Sciatic nerve (tissue), 2 donors: ENCODE measurements at places on chromosomes 4 and X.
A peak's percentile ranks its signal among the peaks of the same experiment; 100 is the strongest.

DNA sequence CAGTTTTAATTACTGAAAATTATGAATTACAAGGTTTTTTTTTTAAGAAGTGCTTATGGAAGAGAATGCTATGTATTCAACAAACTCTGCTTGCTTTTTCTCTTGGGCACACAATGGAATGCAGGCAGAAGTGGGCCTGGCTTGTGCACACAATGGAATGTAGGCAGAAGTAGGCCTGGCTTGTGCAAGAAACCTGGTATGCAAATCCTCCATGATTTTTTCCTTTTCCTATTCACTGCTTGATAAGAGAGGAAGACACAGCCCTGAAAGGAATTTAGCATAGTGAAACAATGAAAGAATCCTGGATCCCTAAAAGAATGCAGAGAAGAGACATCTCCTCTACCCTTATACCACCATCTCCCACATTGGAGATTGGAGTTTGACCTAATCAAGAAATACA lies 138.4 kb downstream of the COL25A1 start:
- no peak for DNase-seq

- no peak for DNase-seq
These were observed 1.6 kb upstream of the SUV39H1 start for GRCh38 chrX:48694776-48695533.

DNA sequence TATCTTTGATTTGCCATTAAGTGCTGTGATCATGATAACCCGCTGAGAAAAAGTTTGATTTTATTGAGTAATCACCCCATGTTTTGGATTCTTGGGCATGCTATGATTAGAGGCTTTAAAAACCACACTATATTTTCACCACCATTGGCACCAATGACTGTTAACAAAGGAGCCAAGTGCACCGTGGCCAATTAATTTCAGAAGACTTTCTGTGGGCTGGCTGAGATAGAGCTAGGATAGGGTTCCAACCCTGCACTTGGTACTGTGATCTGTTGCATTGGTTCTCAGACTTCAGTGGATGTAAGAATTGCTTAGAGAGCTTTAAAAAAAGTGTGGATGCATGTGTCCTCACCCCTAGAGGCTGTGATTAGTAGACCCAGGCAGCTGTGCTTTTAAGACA lies 32.4 kb downstream of the OCRL start:
- DNase-seq, result no peak

GRCh38 chrX:115030625-115031024 lies 13.2 kb upstream of the IL13RA2 start:
- no peak for DNase-seq

- DNase-seq, result no peak
These were observed 489.0 kb downstream of the FAM133A start for GRCh38 chrX:94162971-94163370.

DNA sequence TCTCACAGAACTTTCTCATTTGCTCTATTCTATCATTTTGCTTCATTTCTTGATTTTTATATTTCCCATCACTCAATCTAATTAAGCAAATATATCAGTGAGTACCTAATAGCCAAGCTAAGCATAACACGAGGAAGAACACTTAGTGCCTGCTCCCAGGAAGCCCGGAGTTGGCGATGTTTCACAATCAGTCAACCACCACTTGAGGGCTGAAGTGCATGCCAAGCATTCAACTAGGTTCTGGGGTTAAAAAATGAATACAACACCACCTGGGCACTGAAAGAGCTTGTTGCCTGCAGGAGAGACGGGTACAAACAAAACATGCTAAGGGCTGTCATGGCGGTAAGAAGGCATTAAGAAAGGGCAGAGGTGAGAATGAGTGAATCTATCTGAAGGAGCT lies 47.5 kb downstream of the UCHL1 start:
- no peak for DNase-seq

DNA sequence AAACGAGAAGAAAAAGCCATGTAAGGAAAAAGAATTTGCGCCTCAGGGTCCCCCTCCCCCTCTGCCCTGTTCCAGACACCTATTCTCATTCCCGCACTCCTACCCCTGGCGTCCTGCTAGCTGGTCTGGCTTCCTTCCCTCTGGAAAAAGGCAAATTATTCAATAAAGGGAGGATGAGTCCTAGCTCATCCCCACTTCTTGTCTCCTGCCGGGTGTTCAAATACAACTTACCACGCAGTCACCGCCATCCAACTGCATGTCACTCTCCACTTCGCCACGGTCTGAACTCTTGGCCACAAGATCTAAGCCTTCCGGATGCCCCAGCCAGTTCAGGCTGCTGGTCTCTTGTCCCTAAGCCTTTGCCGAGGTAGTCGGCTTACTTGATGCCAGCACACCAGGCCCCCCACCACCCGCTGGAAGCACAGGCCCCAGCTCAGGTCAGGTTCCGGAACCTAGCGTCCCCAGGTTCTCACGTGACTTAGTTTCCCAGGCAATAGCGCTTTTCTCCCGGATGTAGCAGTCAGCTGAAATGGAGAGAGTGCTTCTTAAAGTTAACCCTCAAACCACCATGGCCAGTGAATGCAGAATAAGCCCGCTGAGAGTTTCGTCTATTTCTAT lies 209.6 kb upstream of the SPIN4 start:
- peak; percentile 61 for DNase-seq

DNA sequence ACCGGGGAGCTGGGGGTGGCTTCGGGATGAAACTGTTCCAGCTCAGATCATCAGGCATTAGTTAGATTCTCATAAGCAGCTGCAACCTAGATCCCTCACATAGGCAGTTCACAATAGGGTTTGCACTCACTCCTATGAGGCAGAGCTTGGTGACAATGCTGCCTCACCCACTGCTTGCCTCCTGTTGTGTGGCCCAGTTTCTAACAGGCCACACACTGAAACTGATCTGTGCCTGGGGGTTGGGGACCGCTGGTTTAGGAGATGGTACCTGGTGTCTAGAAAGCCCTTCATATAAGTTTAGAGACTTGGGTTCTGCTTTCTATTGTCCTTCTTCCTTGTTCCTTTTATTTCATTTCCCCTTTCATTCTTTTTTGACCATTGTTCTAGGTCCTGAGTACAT lies 234.2 kb downstream of the FRAS1 start:
- DNase-seq, result no peak
